ENCODE measurements at places on chromosomes 12 and 14. TPM values are rescaled to one million over a fixed set of nuclear protein-coding genes. Genes with fewer than 3 reads are reported as not detected.

GRCh38 chr12:63904653-63905052 lies 60.2 kb downstream of the SRGAP1 start:
- DNase-seq = no peak

KRT73 gene
- total RNA-seq = not detected

MAP3K9 gene
- total RNA-seq = 10.7 TPM

DNA sequence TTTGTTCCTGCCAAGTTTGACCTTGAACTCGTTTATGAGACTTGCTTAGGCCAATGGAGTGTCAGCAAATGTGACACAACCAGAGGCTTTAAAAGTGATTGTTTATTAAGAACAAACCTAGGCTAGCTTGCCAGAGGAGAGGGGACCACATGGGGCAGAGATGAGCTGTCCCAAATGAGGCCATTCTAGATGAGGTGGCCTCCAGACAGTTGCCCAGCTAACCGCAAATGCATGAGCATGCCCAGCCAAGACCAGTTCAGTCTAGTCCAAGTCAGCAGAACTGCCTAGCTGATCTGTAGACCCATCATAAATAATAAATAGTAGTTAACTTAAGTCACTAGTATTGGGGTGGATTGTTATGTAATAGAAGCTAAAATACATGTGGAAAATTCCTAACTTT lies 172.8 kb upstream of the DYRK2 start:
- DNase-seq = no peak

KRT80 gene
- total RNA-seq = 27.6 TPM

KRT74 gene
- total RNA-seq = not detected

GRCh38 chr14:92990456-92991430 lies 67.8 kb downstream of the CHGA start:
- DNase-seq = peak; percentile 50

PA2G4 gene
- total RNA-seq = 62.0 TPM

DNA sequence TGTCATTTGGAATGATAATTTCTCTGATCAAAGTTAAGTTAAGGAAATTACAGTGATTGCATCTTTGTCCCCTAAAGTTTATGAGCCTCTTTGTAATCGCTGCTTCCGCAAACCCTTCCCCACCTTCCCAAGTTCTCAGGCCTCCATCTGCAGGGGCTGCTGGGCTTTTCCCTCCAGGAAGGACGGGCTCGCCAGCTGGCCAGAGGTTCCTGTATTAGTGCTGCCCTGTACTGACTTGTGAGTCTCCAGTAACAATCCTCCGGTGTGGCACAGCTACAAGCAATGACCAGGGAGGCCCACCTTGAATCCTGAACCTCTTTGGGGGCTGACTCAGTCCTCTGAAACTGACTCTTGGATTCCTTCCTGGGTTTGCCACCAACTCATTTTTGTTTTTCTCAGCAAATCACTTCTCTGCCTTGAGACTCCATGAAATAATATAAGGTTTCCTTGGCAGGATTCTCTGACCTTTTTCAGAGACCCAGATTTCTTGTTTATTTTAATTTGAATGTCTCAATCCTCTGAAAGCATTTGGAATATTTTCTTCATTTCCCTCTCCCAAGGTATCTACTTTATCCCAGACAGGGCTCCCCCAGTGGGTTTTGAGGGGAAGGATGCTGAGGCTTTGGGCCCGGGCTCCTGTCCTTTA lies 398.6 kb downstream of the ZFP36L1 start:
- no peak for DNase-seq

DNA sequence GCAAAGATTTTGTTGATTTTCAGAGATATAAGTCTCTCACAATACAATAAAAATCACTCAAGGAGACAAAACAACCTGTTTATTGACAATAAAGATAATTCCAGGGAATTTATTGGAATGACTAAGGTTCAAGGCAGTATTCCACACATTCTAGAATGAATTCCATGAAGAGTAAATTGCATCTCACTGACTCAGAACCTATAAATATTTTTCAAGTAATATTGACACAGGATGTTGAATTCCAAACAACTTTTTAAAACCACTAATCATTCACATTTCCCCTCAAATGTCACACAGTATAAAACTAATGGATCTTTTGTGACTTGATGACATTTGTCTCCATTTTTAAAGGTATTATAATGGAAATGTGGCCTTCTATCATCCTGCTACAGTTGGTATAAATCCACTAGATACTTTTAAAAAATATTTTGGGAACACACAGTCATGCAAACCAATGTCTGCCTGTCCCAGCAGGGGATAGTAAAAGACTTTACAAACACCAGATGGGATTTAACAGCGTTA lies 42.1 kb upstream of the LGR5 start:
- DNase-seq = no peak

DNA sequence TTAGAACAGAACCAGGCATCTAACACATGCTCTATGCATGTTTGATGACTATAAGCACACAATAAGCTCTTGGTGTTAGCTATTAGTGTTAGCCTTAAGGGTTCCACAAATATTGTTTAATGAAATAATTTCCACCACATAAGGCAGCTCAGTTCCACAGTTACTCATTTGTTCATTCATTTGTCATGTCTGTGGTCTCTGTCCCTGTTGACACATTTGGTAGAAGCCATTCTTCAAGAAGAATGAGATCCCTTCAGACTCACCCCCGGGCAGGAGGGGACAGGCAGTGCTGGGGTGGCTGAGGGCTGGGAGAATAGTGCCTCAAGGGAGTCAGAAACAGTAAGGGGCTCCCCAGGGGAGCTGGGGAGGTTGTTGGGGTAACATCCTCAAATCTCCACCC lies 3.7 kb upstream of the FAIM2 start:
- no peak for DNase-seq

DNA sequence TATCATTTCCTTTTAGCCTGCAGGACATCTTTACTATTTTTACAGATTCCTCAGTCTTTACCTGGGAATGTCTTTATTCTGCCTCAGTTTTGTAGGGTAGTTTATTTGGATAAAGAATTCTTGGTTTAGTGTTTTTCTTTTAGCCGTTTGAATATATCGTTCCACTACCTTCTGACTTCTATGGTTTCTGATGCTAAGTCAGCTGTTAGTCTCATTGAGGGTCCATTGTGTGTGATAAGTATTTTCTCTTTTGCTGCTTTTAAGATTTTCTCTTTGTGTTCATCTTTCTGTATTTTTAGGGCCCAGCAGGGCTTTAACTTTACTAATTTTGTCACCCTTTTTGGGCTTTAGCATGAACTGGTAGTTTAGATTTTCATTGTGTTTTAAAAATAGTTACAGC lies 113.5 kb downstream of the MNAT1 start:
- DNase-seq = no peak

PGF gene
- total RNA-seq = 4.6 TPM

DNA sequence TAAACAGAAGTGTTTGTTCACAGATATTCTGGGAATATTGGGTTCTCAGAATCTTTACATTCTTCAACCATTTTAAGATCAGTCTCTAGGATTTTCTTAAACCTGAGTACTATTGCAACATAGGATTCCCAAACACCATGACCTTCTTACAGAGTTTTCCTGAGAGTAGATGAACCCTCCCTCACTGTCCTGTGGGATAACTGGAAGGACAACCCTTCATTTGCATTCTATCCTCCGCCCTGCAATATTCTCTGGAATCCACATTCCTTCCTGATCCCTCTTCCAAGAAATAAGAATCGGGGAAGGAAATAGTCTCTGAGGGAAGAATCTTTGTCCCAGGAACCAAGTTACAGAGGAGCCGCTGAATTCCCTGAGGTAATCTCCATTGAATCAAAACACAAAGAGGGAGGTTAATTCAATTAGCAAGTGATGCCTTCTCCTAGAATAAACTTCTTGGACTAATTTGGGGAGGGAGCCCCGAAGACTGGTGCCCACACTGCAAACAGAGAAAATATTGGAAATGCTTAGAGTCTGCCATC lies 99.8 kb upstream of the MBIP start:
- DNase-seq = no peak

DNA sequence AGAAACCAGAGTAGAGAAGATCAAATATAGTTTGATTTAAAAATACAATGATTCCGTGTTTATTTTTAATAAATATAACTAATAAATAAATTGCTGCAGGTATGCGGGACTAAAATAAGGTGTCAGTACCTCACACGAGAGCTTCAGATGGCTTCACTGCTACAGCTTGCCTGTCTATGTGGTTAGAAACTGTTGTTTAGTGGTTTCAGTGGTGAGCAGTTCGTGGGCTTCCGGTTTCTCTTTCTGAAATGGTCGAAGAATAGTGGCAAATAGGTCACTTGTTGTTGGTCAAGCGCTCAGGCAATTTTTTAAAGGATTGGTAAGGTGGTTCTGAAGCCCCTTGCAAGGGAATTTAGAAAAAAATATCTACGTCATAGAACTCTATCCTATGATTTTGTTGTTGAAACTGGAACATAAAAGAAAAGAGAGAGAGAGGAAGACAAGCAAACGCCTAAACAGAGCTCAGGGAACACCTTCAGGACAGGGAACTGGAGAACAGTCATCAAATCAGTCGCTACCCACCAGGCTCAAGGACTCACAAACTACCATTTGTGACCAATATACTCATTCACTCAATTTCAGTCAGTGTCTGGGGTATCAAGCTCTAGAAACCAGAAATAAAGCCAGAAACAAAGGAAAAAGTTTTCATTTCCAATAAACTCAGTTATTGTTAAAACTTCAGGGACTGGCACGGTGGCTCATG lies 31.3 kb downstream of the GABARAPL1 start:
- DNase-seq = no peak

- peak; percentile 71 for DNase-seq
These were observed 43.4 kb downstream of the RNF34 start for GRCh38 chr12:121443193-121443870.

COQ5 gene
- total RNA-seq = 27.9 TPM

GUCY2C gene
- total RNA-seq = not detected

- no peak for DNase-seq
These were observed 42.9 kb upstream of the ANKS1B start for GRCh38 chr12:100027671-100028070.

DNA sequence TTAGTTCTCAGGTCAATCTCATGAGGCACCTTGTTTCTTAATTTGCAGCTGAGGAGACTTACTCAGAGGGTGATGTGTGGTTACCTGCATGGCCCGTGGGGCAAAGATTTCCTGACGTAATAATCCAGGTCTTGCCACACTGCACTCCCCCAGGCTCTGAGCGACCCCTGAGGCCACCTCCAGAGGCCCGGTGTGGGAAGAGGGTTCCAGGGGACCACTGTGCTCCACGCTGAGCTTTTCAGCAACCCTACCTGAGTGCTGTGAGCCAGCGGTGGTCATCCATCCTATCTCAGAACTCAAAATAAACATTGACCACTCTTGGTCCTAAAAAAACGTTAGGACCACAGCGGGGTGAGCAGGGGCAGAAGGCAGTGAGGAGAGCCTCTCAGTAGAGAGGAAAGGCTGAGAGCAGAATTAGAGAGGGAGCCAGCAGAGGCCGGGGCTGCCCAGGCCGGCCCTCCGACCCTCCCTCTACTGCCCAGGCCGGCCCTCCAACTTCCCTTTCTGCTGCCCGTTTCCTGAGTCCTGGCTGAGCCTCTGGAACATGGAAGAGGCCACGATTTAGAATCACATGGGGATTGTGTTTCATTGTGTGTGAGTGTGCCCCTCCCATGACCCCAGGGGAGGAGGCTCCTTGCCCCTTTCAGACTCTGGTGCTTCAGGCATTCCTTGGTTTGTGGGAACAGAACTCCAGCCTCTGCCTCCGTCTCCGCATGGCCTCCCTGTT lies 188.2 kb upstream of the DIO3 start:
- DNase-seq = no peak

- DNase-seq = no peak
These were observed 171.5 kb upstream of the EEA1 start for GRCh38 chr12:93100610-93101009.

GRCh38 chr12:50574601-50575348 lies 70.0 kb downstream of the DIP2B start:
- DNase-seq = no peak

GRCh38 chr12:123384994-123385376 lies 1.1 kb downstream of the KMT5A start:
- no peak for DNase-seq

DNA sequence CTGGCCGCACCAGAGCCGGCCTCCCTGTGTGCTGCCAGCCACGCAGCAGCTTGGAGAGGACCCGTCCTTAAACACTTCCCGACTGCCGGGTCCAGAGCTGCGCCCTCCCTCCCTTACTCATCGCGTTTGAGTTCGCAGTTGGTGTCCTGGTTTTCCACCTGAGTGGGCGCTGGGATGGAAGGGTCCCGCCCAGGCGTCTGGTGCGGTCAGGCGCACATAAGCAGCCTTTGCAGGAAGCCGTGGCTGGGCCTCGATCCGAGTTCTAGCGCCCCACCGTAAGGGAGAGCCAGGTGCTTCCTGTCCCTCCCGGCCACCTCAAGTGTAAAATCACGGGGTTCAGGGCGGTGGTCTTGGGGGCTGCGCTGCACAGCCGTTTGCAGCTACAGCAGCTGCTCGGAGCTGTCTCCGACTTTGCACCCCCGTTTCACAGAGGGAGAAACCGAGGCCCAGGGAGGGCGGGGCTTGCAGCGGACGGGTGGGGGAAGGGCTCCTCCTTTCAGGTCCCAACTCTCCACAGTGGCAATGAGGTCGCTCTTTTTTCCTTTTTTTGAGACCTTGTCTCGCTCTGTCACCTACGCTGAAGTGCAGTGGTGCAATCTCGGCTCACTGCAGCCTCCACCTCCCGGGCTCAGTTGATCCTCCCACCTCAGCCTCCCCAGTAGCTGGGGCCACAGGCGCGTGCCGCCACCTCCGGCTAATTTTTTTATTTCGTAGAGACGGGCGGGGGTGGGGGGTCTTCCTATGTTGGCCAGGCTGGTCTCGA lies 51.3 kb downstream of the LRCOL1 start:
- no peak for DNase-seq
